ENCODE measurements at places on chromosomes 1 and 21.

DNA sequence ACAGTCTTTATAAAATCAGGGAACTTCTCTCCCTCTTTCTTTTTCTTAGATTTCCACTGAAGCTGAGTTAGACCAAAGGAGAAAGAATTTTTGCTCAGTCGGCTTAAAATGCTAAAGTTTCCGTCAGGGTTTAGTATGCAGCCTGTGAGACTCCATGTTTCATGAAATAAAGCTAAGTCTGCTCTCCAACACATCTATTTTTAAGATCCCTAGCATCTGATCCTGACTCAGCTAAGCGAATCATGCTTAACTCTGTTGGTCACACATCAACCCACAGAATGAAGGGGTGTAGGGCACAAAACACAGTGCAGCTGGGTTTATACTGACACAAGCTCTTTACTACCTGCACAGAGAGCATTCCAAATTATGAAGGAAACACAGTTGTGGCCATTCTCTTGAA, 102.4 kb upstream of the ZNF281 start:
- DNase-seq, result peak; percentile 81

DNA sequence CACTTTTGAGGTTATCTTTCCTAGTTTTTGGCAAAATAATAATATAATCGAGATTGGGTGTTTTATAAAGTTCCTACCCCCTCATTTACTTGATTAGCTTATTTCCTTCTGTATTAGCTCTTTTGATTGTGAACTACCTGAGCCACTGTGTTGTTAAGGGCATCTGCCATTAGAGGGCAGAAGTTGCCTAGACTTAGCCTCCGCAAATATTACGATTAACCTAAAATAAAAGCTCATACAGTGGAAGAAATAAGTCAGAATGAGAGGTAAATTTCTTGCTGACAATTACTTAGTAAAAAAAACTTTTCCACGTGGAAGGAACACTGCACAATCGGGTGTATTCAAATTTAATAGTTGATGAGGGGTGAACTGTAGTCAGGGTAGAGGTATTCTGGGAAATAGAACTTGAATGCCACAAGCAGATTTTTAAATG, 2.3 kb downstream of the H3-3A start:
- peak; percentile 52 for DNase-seq

DNA sequence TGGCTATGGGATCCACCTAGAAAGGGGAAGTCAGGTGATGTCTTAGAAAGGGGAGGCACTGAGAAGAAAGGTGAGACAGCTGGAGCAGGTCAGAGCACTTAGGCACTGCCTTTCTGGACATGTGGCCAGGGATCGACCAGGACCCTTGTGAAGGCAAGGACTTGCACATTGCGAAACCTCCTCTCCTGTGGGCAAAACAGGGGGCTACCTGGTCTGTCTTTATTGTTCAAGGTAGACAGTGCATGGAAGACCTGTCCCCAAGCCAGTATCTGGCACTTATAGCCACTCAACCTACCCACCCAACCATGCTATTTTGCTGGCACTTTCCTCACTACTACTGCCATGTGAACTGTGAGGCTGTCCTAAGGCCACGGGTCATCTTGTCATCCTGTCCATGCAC, 67.2 kb downstream of the NAV1 start:
- no peak for DNase-seq

GRCh38 chr1:224304767-224305166, 25.2 kb downstream of the NVL start:
- DNase-seq, result no peak

- no peak for DNase-seq
Measured at GRCh38 chr1:22275167-22275566, 132.3 kb upstream of the WNT4 start.

GRCh38 chr1:203792486-203792885, 2.9 kb upstream of the ZBED6 start:
- no peak for DNase-seq

DNA sequence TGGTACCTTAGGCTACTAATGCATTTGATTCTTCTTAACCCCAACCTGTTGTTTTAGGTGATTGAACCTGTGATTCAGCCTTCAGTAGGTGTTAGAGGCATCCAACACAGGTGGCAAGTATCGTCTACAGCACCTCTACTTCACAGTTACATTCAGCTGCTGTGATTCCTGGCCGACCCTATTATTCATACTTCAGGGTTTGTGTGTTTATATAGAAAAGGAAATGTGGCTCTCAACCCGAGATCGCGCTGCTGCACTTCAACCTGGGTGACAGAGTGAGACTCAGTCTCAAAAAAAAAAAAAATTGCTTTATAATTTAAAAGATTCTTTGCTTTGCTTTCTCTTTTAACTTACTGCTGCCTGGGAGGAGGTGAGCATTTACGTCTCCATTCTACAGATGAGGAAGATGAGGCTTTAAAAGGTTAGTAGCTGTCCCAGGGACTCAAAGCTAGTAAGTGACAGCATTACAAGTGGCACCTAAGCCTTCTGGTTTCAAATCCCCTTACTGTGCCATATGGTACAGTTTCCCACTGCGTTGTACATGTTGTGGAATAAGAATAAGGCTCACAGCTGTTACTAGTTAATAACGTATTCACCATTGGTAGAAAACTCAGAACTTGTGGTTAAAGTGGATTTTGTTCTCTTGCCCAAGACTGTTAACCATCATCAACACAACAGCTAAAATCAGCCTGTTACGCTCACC, 9.9 kb upstream of the GPR25 start:
- no peak for DNase-seq

DNA sequence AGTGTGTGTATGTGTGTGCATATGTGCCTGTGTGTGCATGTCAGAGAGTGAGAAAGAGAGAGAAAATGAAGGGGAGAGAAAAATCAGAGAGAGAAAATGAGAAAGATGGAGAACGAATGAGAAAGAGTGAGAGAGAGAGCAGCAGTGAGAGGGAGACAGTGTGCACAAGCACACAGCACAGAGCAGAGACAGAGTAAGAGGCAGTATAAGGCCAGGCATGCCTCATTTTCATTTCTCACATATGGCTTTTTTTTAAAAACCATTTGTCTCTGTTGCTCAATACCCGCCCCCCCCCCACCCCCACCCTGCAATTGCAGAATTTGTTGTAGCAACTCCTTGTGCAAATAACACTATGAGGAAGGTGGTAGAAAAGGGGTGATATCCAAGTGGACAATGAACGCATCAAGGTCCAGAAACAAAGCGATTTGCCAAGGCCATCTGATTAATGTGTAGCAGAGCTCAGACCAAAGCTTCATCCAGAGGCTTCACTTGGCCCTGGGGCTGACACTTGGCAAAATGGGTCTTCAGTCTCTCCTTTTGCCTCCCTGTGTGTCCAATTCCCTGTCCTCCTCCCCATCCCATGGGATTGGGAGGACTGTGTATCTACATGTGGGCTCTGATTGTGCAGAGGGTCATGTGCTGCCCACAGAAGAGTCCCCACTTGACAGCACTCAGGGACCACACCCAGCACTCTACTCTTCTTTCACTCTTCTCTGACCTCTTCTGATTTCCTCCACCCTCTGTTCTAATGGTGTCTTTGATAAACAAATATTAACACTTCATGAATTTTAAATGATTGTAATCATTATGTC, 38.9 kb upstream of the HSD3B1 start:
- DNase-seq, result no peak

- DNase-seq, result peak; percentile 27
Measured at GRCh38 chr1:40090652-40091355, 6.2 kb downstream of the PPT1 start.

GRCh38 chr1:216700779-216701178, 22.4 kb downstream of the ESRRG start:
- DNase-seq, result no peak

- DNase-seq, result no peak
Measured at GRCh38 chr21:39713905-39714304, 31.1 kb upstream of the IGSF5 start.

GRCh38 chr21:34148419-34148804, 75.0 kb downstream of the MRPS6 start:
- no peak for DNase-seq

DNA sequence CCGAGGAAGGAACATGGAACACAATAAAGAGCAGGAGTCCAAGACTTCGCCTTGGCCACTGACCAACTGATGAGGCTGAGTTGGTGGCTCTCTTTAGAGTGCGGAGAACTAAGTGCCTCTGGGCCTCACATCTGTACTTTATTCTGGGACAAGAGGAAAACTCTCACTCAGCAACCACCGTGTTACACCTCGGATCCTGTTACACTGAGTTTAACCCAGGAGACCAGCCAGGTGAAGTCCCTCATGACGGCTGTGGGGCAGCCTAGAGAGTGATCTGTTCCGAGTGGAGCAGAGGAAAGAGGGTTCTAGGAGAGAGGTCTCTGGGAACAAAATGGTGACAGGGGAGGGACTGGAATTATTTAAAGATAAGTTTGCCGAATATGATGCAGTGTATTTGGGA, 33.5 kb upstream of the AGL start:
- no peak for DNase-seq

GRCh38 chr1:31739346-31739745, 24.8 kb downstream of the ADGRB2 start:
- no peak for DNase-seq

DNA sequence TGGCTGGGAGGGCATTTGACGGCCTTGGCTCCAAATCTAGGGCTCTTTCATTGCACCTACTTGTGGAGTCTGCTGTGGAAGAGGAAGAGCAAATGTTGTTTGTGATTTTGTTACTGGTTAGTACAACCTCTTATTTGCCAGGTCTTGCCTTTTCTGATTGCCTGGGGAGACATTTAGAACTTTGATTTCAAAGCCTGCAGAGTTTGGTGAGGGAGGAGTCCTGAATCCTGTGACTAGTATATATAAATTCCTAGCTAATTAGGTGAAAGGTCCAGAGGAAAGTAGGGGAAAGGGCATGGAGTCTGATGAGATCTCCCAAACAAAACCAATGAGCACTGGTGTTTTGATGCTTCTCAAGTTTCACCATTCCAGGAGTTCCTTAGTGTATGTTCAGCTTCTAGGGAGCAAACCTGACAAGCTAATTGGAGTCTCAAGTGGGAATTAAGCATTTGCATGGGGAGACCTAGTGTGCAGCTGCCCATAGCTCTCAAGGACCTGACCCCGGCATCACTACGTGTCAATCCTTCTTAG, 5.1 kb upstream of the HMGCS2 start:
- DNase-seq, result peak; percentile 23

DNA sequence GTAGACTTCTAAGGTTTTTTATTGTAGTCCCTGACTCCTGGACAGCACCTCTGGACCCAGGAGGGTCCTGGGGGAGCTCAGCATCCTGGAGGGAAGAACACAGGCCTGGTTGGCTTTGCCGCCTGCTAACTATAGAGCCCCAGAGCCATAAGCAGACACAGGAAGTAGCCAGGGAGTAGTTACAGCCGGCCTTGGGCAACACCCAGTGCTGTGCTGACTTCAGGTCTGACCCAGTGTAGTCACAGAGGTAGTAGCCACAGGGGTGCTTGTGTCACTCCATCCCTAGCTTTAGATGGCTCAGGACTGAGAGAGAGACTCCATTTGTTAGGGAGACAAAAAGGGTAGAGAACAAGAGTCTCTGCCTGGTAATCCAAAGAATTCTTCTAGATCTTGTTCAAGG, 21.9 kb downstream of the MCOLN2 start:
- DNase-seq, result no peak

- no peak for DNase-seq
Measured at GRCh38 chr1:38027201-38028104, 14.9 kb downstream of the UTP11 start.

GRCh38 chr1:63671514-63671913, 78.3 kb downstream of the PGM1 start:
- no peak for DNase-seq

DNA sequence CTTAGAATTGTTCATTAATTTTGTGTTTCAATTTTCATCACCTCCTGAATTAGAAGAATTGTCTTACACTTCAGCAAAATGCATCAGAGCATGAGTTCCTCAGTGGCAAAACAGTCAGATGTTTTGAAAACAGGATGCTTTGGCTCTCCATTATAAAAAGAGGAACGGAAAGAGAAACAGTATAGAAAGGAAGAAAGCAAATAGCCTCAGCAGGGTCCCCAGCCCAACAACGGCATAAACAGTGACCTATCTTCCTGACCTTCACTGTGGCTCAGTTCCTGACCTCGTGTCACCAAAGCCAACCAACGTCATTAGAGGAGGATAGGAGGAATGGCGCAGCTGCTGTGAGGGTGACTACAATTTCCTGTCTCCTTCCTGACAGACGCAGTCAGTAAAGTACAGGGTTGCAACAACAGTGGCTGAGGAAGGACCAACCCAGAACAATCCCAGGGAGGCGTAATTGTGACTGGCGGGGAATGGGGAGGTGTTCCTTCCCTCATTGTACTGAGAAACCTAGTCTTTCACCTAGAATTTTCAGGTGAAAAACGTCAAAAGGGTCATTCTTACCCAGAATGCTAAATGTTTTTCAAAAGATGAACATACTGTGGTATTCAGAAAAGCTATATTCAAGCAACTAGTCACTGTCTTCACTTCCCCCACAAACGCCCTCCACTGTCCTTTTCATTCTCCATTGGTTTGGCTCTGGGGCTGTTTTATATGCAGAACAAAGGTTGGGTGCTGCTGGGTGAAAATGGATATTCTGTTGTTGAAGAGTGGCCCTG, 197.9 kb upstream of the SGIP1 start:
- no peak for DNase-seq

GRCh38 chr1:159436469-159436868, 3.1 kb upstream of the OR10J1 start:
- DNase-seq, result no peak

- DNase-seq, result no peak
Measured at GRCh38 chr1:46363121-46363520, 22.5 kb downstream of the NSUN4 start.

- no peak for DNase-seq
Measured at GRCh38 chr1:63843010-63843409, 69.2 kb downstream of the ROR1 start.

DNA sequence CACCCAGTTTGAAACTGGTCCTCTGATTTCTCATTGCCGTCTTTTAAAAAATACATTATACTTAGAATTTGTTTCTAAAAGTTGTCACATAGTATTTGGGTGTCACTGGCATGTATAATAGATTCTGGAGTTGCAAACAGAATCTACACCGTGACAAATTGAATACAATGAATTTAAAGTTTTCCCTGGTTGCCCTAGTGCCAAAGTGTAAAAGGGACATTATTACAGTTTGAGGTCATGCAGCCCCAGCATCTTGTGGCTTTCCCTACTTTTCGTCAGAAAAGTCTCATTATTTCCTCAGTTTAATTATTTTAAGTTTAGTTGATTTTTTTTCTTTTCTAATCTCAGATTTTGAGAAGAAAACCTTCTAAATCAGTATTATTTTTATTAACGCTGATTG, 155.9 kb downstream of the DISP1 start:
- DNase-seq, result no peak

- DNase-seq, result no peak
Measured at GRCh38 chr21:37551993-37552355, 185.4 kb downstream of the DYRK1A start.

DNA sequence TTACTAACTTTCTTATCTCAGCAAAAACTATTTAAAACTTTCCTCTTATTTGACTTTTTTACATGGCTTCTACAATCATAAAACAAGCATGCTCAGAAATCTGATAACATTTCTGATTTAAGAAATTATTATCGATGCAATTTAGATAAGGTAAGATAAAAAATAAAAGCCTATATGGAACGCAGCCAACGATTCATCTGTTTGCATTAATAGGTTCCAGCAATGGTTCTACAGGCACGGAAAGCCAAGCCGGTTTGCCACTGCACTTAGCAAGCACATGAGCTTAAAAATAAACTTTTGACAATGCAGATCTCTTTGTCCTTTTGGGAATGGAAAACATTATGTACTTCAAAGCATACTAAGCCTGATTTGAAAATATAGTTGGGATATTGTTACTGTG, 77.5 kb upstream of the KCNK2 start:
- peak; percentile 52 for DNase-seq

GRCh38 chr1:17579951-17580939, 40.7 kb downstream of the ARHGEF10L start:
- no peak for DNase-seq

- no peak for DNase-seq
Measured at GRCh38 chr1:211210052-211210451, 49.1 kb upstream of the RCOR3 start.
